ENCODE measurements at places on chromosomes 12 and 14.

DNA sequence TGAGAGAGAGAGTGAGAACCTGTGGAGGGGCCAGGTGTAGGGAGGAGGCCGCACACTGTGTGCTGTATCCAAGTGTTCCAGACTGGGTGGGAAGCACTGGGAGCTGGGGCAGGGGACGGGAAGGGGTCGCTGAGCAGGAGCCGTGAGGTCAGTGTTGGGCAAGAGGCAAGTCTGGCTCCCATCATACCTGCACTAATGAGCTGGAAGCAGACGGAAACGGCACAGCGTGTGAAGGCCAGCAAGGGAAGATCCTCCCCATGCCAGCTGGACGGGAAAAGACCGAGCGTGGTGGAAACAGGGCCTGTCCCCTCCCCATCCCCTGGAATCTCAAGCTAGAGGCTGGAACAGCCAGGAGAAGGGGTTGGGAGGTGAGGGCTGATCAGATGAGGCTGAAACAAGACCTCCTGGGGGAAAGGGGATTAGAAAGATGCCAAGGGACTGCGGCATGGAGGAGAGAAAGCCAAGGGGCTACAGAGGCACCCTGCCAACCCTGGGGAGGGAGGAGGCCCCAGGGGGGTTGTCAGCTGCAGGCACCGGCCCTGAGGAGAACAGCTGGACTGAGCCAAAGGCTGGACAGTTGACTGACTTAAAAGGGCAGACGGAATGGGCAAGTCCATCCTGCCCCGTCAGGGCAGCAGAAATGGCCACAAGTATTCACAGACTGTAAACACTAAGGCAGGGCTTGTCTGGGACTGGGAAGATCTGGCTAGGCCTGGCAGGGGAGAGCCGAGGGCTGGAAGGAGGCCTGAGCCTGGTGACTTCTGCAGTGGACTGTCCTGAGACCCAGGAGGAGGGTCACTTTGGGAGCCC, 19.0 kb upstream of the LTBP2 start:
- no peak for DNase-seq

GRCh38 chr12:89235189-89235993, 116.9 kb downstream of the DUSP6 start:
- peak; percentile 73 for DNase-seq

DNA sequence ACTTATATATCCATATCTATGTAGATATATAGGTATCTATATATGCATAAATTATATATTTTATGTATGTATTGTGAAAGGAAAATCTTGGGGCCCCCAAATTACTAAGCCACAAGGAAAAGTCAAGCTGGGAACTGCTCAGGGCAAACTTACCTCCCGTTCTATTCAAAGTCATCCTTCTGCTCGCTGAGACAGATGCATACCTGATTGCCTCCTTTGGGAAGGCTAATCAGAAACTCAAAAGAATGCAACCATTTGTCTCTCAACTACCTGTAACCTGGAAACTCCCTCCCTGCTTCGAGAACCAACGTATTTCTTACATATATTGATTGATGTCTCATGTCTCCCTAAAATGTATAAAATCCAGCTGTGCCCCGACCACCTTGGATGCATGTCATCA, 58.8 kb upstream of the C14orf132 start:
- no peak for DNase-seq

GRCh38 chr14:102421411-102422057, 58.8 kb downstream of the TECPR2 start:
- no peak for DNase-seq

DNA sequence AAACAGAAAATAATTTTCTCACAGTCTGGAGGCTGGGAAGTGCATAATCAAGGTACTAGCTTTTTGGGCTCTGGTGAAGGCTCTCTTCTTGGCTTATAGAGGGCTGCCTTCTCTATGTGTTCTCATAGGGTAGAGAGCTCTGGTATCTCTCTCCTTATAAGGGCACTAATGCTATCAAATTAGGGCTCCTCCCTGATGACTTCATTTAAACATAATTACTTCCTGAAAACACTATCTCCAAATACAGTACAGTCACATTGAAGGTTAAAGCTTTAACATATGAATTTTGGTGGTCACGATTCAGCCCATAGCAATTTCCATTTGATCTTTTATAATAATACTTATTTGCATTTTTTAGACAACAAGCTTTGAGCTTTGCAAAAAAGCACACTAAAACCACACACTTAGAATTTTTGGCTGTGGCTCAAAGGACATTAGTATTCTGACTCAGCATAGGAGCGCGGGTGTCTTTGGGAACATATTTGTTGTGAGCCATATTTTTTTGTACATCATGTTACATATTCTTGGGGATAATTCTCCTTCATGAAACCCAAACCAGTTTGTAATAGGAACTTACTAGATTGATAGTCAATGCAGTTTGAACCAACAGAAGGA, 808.1 kb upstream of the FBXO33 start:
- DNase-seq: no peak

- DNase-seq: no peak
Measured at GRCh38 chr12:62806893-62807292, 128.1 kb downstream of the PPM1H start.

GRCh38 chr12:124769163-124769530, 94.5 kb downstream of the SCARB1 start:
- DNase-seq: peak; percentile 52

GRCh38 chr12:3106579-3106978, 29.4 kb downstream of the TSPAN9 start:
- DNase-seq: no peak

DNA sequence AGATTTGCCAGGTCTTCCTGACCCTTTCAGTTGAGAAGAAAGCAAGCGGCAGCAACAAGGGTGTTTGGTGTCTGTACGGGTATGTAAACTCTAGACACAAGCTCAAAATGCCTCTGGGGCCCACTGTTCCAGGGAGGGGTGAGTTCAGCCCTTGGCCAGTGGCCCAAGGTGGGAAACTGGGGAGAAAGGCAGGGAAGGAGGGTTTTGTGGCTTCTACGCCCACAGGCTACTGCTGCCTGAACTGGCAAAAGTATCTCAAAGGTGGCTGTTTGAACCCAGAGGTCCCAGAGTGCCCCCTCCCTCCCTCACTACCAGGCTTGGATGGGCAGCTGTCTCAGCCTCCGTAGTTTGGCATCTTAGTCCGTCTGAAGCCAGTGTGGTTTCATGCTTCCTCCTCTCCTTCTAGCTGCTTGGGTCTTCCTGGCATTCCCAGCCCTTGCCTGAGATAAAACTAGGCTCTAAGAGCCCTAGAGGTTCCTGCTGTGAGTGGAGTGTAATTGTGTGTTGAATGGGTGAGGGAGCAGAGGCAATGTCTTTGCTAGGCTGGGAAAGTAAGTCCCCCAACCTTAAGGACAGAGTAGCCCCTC, 5.5 kb downstream of the HOXC5 start:
- no peak for DNase-seq

GRCh38 chr12:131773582-131774221, 54.5 kb upstream of the MMP17 start:
- peak; percentile 5 for DNase-seq

DNA sequence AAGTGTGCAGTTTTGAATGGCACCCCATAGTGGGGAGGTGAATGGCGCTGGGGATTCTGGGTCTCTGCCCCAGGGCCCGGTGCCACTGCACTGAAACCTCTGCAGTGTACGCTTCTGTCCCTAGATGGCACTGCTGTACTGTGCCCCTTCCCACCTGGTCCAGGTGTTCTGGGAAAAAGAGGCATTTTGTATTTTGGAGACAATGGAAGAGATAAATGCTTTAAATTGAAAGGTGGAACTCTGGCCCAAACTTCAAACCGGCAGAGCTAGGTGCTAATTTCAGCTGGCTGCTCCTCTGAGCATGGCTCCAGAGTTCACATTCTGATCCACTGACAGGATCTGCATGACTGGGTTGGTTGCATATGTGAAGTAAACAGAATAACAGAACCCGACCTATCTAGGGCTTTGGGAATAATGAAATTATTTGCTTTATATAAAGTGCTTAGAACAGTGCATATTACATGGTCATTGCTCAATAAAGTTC, 52.2 kb downstream of the KRT80 start:
- no peak for DNase-seq

- no peak for DNase-seq
Measured at GRCh38 chr14:81416981-81417380, 16.9 kb upstream of the STON2 start.

DNA sequence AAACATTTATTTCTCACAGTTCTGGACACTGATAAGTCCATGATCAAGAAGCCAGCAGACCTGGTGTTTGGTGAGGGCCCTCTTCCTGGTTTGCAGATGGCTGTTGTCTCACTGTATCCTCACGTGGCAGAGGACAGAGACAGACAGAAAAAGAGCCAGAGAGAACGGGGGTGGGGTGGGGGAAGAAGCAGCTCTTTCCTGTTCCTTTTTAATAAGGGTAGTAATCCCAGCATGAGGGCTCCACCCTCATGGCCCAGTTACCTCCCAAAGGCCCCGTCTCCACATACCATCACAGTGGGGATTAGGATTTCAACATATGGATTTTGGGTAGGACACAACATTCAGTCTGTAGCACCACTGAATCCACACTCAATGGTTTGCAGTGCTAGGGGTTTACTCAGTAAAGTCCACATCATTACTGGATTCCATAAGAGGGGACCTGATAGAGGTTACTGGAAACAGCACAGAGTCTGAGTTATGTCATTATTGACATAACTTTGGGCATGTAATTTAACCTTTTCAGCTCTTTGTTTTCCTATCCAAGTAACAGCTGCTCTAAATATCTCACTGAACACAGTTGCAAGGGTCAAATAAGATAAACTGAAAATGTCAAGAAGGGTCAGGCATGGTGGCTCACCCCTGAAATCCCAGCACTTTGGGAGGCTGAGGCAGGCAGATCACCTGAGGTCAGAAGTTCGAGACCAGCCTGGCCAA, 53.2 kb downstream of the RPAP3 start:
- peak; percentile 66 for DNase-seq

- DNase-seq: no peak
Measured at GRCh38 chr12:70910666-70911065, 9.9 kb downstream of the PTPRR start.

- peak; percentile 43 for DNase-seq
Measured at GRCh38 chr14:102610968-102611811, 18.7 kb downstream of the RCOR1 start.

GRCh38 chr14:101875727-101876554, 88.4 kb upstream of the DYNC1H1 start:
- DNase-seq: peak; percentile 13

GRCh38 chr14:99655521-99655920, 10.6 kb downstream of the HHIPL1 start:
- no peak for DNase-seq

GRCh38 chr12:48285751-48286650, 64.7 kb downstream of the ZNF641 start:
- peak; percentile 27 for DNase-seq

DNA sequence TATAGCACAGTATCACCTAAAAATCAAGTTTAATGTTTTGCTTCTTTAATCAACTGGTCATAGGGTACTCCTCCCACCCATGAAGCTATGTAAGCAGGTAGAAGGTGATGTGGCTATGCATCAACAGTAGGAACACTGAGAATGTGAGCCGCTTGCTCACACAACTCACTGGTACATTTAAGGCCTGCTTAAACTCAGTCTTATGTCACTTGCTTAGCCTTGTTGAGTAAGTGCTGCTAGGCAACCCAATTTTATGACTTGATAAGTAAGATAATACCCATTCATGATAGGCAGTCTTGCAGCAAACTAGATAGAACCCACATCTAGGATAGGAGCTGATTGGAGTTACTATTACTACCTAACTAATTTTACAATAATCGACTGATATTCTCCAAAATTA, 70.0 kb upstream of the BMP4 start:
- DNase-seq: no peak

- DNase-seq: no peak
Measured at GRCh38 chr14:93107453-93107852, 8.3 kb downstream of the ITPK1 start.

GRCh38 chr14:36373982-36374673, 53.7 kb upstream of the MBIP start:
- DNase-seq: peak; percentile 84

GRCh38 chr12:67698672-67699581, 50.4 kb downstream of the DYRK2 start:
- peak; percentile 83 for DNase-seq

DNA sequence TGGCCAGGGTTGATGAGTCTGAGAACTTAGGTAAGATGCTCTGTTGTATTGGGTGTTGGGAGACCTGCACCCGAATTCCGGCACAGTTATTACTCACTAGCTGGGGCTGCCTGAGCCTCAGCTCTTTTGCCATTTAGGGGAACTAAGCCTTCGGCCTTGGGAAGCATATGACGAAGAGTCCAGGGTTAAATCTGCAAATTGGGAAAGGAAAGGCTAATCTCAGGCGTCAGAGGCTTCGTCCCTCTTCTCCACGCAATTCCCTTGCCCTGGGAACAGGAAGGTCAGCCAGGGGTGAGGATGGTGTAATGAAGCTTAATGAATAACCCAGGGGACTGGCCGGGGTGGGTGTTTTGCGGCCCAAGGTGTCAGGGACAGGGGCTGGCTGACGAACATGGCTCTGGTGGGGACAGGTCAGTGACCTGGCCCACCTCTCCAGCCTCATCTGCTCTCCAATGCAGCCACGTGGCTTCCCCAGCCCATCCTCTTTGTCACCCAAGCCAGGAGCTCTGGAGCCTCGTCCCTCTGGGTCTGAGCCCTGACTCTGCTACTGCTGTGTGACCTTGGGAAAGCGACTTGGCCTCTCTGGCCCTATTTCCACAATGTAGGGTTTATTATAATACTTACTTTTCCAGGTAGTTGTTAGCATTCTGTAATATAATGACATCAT, 3.8 kb upstream of the SDSL start:
- DNase-seq: peak; percentile 96

DNA sequence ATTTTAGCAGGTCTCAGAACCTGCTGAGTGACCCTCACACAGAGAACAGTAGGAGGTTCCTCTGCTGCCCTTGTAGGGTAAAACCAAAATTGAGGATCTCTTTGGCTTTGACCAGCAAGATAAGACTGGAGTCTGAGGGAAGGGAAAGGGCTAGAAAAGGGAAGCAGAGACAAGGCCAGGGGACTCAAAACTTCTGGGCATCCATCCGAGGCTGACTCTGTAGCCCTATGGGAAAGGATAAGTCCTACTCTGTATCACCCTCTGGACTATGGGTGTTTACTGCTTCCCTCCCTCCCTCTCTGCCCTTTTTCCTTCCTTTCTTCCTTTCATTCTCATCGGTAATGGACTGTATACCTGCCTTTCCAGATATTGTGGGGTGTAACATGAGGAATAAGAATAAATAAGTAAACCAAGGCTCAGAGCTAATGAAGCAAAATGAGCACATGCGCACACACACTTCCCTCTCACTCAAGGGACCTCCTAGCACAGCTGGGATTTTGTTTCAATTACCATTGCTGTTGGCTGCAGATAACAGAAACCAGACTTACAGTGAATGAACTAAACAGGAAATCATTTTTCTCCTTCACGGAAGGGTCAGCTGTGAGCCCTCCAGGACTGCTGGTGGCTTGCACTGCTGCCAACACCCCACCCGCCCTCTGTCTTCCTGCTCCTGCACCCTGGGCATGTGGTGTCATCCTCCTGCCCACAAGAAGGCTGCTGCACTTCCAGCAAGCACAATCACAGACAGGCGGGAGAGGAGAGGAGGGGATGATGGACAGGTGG, 404.4 kb upstream of the CCDC196 start:
- no peak for DNase-seq

DNA sequence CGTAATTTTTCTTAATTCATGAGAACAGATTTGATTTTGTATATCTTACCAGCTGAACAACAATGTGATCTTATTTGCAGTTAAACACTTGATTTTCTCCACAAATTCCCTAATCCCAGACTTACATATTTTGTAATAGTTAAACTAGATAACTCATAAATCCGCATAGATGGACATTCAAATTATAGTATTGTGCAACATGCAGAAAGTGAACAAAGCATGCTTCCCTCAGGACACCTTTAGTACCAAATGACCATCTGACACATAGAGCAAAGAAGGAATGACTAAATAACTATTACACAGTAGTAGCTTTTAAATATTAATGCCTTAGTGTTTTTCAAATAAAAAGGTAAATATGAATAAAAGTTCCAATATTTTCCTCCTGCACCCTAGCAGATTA, 88.9 kb downstream of the PAWR start:
- DNase-seq: no peak
